ENCODE measurements at places on chromosomes 11 and 22.

DNA sequence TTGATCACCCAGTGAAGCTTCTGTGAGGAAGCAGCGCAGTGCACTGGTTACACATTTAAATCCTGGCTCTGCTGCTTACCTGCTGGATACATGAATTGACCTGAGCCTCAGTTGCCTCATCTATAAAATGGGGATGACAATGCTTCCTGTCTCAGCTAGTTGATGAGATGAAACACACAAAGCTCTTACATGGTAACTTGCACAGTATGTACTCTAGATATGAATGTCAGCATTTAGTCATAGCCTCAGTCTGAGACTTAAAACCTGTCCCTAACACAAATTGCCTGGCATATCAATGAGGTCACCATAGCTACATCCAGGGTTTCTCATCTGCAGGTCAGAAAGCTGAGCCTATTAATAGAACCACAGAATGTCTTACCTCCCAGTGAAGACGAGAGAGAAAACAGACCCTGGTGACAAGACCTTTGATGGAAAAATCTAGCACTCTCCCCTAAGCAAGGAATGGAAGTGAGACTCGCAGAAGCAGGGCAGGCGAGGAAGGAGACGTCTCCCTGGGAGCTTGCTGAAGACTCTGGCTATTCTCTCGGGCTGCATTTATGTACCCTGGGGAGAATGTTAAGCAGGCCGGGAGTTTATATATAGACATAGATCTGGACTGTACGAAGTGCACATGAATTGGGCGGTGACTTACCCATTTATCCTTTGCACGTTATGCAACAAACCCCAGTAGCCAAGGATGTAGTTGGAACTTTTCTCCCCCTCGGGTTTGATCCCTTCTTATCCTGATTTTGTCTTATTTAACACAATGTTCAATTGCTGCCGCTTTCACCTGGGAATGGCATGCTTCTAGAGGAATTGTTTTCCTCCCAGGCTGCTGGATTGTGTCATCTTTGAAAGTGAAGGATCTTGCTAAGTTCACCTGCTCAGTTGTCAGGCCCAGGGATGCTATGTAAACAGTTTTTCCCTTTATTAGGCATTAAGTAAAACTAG, 18.0 kb downstream of the SDHAF2 start:
- DNase-seq, result no peak

DNA sequence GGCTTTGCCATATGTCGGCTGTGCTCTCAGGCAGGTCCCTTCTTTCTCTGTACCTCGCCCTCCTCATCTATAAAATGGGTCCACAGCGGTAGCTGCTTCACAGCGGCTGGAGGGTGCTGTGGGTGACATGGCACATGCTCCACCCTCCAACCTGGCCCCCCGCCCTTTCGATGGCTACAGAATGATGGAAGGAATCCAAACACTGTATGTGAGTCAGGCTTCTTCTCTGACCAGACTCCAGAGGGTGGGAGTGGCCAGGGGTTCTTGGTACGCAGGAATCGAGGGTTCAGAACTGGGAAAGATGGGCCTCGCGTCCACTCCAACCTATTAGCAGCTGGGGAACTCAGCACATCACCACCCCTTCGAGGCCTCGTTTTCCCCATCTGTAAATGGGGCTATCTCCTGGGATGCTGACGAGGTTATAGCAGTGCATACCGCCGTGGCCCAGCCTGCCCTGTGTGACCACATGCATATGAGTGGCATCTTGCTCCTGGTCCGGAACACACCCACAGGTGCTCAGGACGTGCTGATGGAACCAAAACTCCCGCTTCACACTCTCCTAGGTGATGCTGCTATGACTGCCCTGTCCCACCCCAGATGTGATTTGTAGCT, 26.4 kb downstream of the MN1 start:
- DNase-seq, result no peak

DNA sequence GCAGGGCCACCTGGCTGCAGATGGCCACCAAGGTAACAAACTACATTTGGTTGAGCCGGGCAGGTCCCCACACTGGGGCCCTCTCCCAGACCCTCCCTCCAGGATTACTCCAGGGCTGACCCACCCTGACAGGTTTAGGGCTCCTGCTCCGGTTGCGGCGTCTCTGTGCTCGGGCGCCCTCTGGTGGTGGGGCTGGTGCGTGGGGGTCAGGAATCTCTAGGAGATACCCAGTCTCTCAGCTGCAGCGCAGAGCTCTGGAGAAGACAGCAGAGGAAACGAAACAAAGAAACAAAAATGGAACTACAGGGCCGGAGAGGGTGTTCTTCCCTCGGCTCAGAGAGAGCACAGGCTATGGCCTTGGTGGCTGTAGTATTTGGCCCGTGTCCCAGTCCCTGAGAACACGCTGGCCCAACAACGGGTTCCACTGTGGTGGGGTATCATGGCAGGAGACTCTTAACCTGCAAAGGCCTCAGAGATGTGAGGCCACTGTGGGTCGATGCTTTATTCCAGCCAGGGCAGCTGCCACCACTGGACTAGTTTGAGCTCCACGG, 2.4 kb downstream of the C11orf96 start:
- no peak for DNase-seq

GRCh38 chr11:12999597-12999996, 9.5 kb upstream of the RASSF10 start:
- no peak for DNase-seq

DNA sequence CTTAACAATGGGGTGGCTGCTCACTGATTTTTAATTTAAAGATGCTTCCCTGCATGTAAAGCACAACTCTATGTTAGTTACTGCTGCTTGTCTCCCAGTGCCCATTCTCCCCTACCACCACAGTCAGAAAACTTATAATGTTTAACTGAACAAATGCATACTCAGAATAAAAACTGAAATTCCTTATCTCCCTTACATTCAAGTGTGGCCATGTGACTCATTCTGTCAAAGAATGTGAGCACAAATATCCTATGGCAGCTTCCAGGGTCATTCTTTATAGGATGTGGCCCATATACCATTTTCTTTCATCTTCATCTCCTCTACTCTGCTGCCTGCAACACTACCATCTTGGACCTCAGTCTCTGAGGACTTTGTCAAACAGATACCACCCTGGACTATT, 374.8 kb downstream of the DYNC2H1 start:
- DNase-seq, result no peak

GRCh38 chr11:124394408-124394807, 4.4 kb downstream of the OR8B3 start:
- DNase-seq, result no peak

DNA sequence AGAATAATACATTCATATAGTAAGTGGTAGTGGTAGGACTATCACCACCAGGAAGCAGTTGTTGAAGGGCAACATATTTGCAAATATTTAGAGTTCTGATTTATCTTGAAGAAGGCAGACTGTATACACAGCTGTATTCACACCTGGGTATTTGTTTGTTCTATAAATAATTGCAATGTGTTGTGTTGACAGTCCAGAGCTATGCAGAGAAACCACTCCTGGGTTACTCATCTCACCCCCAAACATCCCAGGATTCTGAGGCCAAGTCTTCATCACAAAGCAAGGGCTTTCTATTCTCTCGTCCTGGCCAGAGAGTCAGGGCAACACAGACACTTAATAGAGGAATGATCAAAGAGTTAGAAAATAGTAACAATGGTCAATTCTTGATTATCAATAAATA, 102.1 kb upstream of the FAT3 start:
- DNase-seq, result peak; percentile 26

- peak; percentile 14 for DNase-seq
Measured at GRCh38 chr22:44026630-44027511, 2.8 kb downstream of the PARVB start.

DNA sequence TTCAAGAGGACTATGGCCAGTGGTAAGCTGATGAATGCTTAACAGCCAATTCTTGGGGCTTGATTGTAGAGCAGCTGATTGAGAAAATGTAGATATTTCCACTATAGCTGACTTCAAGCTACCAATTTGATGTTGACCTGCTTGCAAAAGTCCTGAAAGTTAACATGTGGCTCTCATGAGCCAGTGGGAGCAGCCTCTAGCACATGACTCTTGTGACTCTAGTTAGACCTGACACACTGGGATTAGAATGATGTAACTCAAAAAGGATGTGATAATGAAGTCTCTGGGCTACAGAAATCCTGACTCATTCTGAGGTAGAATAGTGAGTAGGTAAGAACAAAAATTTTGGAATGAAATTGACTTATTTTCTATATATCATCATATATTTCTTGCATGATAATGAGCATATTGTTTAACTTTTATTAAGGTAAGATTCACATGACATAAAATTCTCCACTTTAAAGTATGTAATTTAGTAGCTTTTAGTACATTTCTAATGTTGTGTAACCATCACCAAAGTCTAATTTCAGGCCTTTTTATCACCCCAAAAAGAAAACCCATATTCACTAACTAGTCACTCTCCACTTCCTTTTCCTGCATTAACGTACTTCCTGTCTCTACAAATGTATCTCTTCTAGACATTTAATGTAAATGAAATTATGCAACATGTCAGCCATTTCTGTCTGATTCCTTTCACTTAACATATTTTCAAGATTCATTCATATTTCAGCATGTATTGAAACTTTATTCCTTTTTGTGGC, 16.1 kb upstream of the OR52H1 start:
- no peak for DNase-seq

GRCh38 chr11:129214710-129215295, 22.7 kb upstream of the ARHGAP32 start:
- DNase-seq, result no peak

DNA sequence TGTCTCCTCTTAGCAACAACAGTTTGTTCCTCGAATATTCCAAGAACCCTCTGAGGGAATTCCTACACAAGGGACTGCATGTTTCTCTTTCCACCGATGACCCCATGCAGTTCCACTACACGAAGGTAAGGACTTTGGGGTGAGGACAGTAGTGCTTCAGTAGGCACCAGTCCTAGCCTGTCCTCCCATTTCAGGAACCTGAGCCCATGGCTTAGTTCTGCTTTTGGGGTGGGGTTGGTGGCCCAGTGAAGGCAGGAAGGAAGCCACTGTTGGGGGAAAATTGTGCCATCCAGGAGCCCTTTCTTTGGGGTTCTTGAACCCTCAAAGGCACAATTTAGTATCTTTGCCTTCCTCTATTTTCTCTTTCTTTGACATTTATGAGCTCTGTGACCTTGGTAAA, 38.2 kb downstream of the RNF141 start:
- no peak for DNase-seq

- DNase-seq, result no peak
Measured at GRCh38 chr22:27045103-27045947, 387.9 kb downstream of the MIAT start.

- DNase-seq, result no peak
Measured at GRCh38 chr22:44972363-44973083, 37.3 kb downstream of the PHF21B start.

DNA sequence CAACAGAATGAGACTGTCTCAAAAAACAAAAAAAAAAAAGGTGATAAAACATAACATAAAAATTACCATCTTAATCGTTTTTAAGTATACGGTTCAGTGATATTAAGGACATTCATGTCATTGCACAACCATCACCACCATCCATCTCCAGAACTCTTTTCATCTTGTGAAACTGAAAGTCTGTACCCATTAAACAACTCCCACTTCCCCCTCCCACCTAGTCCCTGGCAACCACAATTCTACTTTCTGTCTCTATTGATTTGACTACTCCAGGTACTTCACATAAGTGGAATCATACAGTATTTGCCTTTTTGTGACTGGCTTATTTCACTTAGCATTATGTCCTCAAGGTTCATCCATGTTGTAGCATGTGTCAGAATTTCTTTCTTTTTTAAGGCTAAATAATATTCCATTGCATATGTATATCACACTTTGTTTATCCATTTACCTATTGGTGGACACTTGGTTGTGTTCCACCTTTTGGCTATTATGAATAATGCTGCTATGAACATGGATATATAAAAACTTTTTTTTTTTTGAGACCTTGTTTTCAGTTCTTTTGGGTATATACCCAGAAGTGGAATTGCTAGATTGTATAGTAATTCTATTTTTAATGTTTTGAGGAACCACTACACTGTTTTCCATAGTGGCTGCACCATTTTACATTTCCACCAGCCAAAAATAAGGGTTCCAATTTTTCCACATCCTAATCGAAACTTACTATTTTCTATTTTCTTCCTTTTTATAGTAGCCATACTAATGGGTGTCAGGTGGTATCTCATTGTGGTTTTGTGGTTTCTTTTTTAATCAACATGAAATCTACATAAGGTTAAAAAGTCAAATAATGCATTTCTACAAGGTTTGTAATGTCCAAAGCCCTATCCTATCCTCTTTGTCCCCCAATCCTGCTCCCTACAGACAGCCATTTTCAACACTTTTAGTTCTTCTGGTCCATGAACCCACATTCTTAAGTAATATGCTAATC, 23.4 kb upstream of the PIK3C2A start:
- DNase-seq, result no peak

DNA sequence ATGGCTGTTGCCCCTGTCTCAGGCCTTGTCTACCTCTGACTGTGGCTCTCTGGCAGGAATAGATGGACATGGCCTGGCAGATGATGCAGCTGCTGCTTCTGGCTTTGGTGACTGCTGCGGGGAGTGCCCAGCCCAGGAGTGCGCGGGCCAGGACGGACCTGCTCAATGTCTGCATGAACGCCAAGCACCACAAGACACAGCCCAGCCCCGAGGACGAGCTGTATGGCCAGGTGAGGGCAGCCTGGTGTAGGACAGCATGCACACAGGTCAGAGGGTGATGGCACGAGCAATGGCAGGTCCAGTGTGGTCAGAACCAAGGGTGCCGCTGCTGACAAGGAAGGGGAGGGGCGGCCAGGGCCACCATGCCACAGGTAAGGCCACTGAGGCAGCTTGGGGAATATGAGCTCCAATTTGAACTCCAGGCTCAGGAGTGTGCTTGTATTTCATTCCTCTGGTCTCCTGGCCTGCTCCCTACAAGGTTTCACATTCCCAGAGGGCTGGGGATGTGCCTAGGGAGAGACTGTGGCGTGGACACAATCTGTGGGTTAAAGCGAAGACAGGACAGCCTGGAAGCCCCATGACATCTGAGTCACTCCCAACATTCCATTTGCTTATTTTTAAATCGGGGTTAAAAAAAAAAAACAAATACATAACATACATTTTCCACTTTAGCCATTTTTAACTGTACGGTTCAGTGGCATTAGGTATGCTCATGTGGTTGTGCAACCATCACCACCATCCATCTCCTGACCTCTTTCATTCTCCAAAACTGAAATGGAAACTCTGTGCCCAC, 562 bp downstream of the FOLR3 start:
- DNase-seq, result no peak

- no peak for DNase-seq
Measured at GRCh38 chr11:84947970-84948580, 679.1 kb downstream of the DLG2 start.

- no peak for DNase-seq
Measured at GRCh38 chr22:30488121-30488520, 16.3 kb upstream of the SEC14L3 start.

Data from SHP77 treated with DMSO at 0.1 percent for 48 hours (cell line).